Activated naive CD4-positive, alpha-beta T cell treated with anti-CD3 and anti-CD28 coated beads for 36 hours (primary cell): ENCODE measurements at places on chromosomes 2 and 18. TPM values are rescaled to one million over a fixed set of nuclear protein-coding genes. Genes with fewer than 3 reads are reported as not detected.

MYO5B gene
- total RNA-seq: 0.02 TPM

DNA sequence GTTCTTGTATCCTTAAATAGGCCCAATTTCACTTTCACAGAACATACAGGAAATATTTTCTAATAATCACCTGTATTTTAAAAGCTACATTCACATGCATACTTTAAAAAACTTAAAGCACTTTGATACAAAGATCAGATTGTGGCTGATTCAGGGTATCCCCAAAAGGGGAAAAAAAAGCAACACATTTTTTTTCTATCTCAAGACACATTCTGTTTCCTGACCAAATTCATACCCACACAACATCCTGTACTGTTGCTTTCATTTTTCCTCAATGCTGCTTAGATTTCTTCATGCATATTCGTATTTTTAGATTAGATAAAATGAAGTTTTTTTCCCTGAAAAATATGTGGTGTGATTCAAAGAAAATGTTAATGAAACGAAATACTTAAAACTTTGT, 122.5 kb downstream of the TMEFF2 start:
- no peak overlapping the region for H3K27ac ChIP-seq
- DNase-seq: no peak
- no peaks in the 10 kb centered on the region for H3K27me3 ChIP-seq
- H3K36me3 ChIP-seq: no peaks in the 10 kb centered on the region

DHRS9 gene
- 2.6 TPM for total RNA-seq

CNDP1 gene
- not detected for total RNA-seq
